Putamen (tissue), 1 donor: ENCODE measurements at places on chromosomes 11 and 22.

GRCh38 chr11:76214186-76214585 is 7.9 kb upstream of the WNT11 start:
- DNase-seq, result no peak

DNA sequence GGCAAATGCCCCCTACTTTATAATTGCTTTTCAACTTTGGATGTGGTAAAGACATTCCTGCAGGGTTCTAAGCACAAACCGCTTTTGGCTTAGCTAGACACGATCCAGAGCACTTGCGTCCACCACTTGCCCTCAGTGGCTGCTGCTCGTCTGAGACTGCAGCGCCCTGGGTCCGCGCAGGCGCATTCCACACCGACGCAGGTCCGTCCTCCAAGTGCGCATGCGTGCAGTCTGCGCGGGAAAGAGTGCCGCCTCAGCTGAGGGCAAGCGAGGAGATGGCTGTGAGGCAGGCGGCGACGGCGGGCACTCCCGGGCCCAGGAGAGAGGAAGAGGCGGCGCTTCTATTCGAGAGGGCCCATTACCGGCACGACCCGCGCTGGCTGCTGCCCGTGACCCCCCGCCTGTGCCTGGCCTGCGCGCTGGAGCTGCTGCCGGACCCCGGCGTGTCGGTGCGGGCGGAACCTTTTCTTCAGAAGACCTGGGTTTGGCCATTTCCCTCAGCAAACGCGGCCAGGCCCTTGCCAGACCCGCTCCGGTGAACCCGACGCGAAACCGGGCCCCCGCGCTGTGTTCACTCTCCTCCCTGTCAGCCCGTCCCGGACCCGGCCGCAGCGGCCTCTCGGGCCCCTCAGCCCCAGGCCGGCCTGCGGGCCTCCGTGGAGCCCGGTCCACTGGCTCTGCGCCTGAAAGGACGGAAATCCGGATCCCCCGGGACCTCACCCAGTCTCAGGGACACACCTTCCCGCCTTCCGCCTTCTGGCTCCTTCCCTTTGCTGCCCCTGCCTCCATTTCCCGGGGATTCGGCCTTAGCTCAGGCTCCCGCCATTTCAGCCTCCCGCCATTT is at the start of gene MEI1:
Gene MEI1, plus strand, starts transcription at position 240 of the 844 bp plus-strand sequence. Its CDS starts 36 bp downstream, at position 276.
- DNase-seq, result peak; percentile 84

DNA sequence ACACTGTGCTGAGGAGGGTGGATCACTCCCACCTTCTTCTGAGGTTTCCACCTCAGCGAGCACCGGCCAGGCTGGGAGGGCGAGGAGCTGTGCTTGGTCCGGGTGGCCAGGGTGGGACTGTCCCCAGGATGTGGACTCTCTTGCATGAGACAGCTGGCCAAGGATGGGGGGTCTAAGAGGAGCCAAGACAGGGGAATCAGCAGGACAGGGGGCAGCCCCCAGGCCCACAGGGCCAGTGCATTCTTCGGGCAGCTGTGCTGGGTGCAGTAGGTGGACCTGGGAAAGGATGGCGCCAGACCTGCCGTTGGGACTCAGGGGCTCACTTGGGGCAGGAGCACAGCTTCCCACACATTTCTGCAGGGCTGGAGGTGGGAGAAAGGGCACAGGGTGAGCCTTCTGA is 9.5 kb downstream of the APOBEC3A start:
- DNase-seq, result no peak

- no peak for DNase-seq
Measured at GRCh38 chr11:86814775-86815174, 14.4 kb downstream of the PRSS23 start.
